ENCODE measurements at places on chromosomes 12 and 14.

DNA sequence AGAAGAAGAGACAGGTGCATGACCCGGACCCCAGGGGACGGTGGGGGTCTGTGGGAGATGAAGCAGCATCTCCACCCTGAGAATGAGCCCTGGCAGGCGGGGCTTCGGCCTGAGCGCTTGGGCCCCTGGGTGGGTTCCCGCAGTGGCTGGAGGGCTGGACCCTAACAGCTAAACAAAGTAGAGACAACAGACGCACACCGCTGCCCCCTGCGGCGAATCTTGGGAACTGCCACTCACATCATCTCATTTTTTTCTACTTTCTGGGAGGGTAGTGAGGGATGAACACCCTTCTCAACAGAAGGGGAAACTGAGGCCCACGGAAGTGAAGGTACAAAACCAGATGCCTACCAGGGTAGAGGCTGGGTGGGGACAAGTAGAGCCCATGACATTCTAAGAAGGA is 104.7 kb downstream of the RFLNA start:
- DNase-seq, result no peak

GRCh38 chr12:76275511-76276093 is 72.6 kb downstream of the BBS10 start:
- DNase-seq, result no peak

DNA sequence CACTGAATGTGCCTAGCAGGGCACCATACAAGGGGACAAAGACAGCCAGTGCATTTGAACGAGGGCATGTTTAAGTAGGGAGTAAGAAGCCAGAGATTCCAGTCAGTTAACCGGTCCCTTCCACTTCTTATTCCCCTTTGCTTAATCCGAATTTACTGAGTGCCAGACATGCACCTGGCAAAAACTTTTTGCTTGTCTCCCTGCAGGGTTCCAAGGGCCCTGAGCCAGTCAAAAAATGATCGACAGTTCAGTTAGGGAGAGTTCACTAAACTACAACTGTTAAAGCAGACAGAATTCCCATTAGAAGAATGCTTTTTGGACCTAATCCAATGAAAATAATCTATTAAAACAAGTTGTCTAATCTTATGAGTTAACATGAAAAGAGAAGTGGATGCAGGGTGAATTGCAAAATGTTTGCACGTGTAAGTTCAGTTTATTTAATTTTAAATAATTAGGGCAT is 193.8 kb downstream of the TMTC2 start:
- DNase-seq, result peak; percentile 32

- peak; percentile 99 for DNase-seq
Observed at GRCh38 chr14:63896278-63896720, 43.5 kb downstream of the SYNE2 start.

DNA sequence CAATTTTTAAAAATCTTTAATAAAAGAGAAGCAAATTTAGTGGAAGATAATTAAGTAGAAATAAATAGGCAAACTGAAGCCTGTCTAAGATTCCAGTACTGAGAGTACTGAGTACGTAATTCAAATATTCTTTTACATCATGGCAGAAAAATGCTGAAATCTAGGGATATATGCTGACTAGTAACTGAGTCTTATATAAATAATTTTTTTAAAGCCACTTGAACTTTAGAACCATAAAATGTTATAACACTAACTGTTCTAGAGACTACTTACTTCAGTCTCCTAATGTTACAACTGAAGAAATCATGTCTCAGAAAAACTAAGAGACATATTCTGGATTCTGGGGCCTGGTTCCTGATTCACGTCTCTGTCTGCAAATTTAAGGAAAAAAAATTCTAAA is 230.6 kb upstream of the PLEKHG7 start:
- DNase-seq, result no peak

DNA sequence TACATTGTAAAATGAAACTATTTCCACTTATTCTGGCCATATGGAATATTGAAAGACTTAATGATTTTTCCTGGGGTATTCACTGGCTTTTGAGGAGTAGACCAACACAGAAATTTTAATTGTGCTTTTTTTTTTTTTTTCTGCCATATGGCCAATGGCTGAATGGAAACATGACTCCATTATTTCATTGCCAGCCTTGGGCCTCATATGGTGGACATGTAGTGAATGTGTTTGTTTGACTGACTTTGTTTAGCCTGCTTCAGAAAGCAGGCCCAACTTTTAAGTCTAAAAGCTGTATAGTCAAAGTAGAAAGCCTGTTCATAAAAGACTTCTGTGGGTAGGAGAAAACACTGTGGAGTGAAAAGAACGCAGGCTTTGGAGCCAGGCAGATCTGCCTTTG is 2.4 kb downstream of the GNG2 start:
- DNase-seq, result no peak

GRCh38 chr14:28936601-28937000 is 170.0 kb downstream of the FOXG1 start:
- no peak for DNase-seq
